PC-3 (cell line): ENCODE measurements at places on chromosomes 2 and 18. TPM values are rescaled to one million over a fixed set of nuclear protein-coding genes. Genes with fewer than 3 reads are reported as not detected.

The RNU2-63P gene
- total RNA-seq, result 122 TPM in 1 of 2 replicates, not detected in the other

- no peak for DNase-seq
These were observed 9.7 kb upstream of the TEKT4 start for GRCh38 chr2:94861308-94862152.

DNA sequence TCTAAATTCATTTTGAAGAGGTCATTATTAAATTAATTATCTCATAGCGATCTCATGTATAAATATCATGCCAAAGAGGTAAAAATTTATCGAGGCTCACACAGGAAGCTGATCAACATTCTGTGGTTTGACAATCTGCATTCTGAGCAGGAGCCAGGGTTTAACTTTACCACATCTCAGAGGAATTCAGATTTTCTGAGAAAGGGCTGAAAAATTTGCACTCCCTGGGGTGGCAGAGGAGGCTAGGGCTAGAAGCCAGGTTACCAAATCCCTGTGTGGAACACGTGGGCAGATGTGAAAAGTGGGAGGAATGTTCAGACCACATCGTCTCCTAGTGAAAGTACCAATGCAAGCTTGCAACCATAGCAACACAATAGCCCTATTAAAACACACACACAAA lies 63.5 kb upstream of the CTLA4 start:
- no peak for DNase-seq

DNA sequence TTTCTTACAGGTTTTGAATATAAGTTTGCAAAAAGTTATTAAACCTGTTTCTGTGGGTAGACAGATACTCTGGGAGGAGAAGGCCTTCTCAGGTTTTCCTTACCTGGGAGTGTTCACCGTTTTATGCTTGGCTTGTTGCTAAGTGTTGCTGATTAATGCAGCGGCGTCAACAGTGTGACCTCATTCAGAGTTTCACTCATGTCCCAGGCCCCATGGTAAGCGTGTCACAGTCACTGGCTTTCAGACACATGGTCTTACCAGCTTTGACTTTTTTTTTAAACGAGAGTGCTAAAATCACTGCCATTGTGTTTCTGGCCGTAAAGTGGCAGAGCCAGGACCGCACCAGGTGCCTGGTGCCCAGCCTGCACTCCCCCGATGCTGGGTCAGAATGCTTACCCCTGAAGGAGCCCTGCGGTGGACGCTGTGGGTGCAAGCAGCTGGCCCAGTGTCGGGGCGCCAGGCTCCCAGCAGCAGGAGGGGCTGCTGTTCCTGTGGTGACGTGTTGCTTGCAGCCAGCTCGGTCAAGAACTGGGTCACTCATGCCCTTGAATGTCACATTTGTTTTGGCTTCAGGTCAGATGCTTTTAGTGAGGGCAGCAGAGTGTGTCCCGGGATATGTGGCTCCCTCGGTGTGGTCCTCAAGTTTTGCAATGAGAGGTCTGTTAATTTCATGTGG lies 3.5 kb downstream of the CAPN10 start:
- DNase-seq, result no peak
